NB4 (cell line): ENCODE measurements at places on chromosomes 12 and 14.

DNA sequence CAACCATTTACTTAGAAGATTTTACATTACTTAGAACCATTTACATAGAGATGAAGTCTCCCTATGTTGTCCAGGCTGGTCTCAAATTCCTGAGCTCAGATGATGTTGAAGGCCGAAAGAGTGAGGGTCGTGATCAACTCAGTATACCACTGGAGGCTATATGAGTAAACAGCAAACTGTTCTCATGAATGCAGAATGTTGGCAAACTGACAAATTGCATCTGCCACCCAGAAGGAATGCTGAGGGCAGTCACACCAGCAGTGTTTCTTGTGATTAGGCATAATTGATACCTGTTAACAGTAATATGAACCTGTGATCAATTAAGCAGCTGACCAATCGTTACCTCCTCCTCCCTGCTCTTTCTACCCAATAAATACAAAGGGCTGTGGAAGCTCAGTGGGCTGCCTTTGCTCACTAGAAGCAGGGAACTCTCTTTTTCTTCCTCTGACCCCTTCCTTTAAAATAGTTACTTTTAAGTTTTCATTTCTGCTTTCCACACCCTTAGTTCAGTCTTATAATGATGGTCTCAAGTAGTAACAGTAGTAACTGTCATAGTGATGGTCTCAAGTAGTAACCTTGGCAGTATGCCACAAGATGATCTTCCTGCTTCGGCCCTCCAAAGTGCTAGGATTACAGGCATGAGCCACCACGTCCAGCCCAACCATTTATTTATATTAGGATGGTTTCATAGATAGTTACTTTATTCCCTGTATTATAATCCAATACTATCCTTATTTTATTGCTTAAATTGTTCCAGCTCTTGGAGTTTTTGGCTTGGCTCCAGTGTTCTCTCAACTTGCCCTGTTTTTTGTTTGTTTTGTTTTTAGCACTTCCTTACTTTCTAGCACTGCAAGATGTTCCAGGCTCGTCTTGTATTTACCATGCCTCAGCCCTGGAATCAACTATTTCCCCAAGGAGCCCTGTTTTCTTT is 25.8 kb downstream of the LIMA1 start:
- no peak for DNase-seq

- DNase-seq: no peak
Measured at GRCh38 chr12:30135776-30136175, 352.0 kb upstream of the TMTC1 start.

- no peak for DNase-seq
Measured at GRCh38 chr12:499837-500458, 40.2 kb downstream of the B4GALNT3 start.

GRCh38 chr12:127383281-127383680 is 883.7 kb upstream of the TMEM132C start:
- no peak for DNase-seq

DNA sequence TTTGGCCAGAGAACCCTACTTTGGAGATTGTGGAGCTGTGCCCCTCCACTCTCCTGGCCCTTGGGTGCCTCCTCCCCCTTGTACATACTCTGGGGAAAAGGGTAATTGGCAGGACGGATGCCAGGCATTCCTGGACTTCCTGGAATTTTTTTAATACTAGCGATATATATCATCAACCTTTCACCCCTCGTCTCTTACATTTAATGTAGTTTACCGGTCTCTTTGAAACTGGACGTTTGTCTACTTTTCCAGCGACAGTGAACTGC is 767 bp upstream of the CRY1 start:
- DNase-seq: no peak

DNA sequence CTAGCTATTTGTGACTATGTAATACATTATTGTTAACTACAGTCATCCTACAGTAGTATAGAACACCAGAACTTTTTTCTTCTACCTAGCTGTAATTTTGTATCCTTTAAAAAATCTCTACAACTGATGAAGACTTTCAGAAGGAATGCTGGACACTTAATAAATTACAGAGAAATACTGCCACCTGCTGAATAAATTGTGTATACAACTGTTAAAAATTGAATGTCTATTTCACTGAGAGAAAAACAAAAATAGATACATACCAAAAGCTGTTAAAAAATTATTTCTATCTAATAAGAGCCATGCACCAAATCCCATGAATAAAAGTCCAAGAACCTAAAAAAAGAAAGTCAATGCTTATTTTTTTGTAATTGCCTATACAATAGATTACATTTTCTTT is 6.6 kb downstream of the TSPAN19 start:
- DNase-seq: peak; percentile 39

GRCh38 chr12:22672951-22673350 is 48.0 kb downstream of the ETNK1 start:
- DNase-seq: no peak

DNA sequence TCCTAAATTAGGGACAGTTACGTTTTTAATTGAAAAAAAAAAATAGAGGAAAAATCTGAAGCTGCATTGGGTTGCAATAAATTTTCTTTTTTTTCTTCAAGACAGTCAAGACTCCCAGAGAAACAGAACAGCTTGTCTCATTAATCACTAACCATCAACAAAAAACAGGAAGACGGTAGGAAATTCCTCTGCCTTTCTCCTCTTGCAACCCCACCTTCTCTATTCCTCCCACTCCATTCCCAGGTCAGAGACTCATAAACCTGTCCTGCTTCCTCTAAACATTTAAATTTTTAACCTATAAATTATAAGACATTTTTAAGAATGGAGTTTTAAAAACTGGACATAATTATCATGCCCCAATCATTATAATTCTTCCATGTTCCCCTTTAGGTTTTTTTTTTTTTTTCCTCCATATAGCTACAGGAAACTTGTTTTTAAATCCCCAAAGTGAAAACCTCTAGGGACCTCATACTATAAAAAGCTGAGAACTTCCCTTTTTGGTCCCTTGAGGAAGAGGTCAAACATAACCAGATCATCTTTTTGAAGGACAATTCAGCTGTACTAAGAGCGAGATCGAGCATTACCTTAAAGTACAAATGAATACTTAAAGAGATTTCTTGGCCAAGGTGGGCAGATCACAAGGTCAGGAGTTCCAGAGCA is 36.0 kb downstream of the CPM start:
- peak; percentile 92 for DNase-seq
